ENCODE measurements at places on chromosomes 2 and 18. TPM values are rescaled to one million over a fixed set of nuclear protein-coding genes. Genes with fewer than 3 reads are reported as not detected.

STRN gene
- 26.3 TPM for total RNA-seq

DNA sequence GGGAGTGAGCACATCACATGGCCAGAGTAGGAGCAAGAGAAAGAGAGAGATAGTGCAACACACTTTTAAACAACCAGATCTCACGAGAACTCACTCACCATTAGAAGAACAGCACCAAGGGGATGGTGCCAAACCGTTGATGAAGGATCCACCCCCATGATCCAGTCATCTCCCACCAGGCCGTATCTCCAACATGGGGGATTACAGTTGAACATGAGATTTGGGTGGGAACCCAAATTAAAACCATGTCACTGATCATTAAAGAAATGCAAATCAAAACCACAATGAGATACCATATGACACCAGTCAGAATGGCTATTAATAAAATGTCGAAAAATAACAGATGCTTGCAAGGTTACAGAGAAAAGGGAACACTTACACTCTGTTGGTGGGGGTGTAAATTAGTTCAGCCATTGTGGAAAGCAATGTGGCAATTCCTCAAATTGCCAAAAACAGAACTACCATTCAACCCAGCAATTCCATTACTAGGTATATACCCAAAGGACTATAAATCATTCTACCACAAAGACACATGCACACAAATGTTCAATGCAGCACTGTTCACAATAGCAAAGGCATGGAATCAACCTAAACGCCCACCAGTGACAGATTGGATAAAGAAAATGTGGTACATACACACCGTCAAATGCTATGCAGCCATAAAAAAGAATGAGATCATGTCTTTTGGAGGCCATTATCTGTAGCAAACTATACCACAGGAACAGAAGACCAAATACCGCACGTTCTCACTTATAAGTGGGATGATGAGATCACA is 137.1 kb downstream of the COL6A3 start:
- DNase-seq = no peak

GAREM1 gene
- 12.9 TPM for total RNA-seq

PTPN2 gene
- 30.7 TPM for total RNA-seq

ZNF385B gene
- 10.5 TPM for total RNA-seq

DNA sequence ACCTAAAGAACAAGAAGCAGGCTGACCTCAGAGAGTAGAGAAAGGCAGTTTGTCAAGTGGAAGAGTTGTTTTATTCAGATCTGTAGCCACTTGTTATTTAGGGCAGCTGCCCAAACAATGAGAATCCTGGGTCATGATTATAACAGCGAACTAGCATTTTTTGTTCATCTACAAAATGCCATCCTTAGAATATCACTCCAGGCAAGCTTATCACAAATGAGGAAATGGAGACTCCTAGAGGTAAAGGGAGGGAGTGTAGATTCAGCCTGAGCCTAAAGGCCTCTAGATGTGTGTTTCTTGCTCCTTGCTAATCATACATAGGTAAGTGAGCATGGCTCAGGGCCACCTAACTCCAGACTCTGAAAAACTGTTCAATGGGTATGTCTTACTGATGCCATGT is 126.1 kb downstream of the HNMT start:
- peak; percentile 8 for DNase-seq

DNA sequence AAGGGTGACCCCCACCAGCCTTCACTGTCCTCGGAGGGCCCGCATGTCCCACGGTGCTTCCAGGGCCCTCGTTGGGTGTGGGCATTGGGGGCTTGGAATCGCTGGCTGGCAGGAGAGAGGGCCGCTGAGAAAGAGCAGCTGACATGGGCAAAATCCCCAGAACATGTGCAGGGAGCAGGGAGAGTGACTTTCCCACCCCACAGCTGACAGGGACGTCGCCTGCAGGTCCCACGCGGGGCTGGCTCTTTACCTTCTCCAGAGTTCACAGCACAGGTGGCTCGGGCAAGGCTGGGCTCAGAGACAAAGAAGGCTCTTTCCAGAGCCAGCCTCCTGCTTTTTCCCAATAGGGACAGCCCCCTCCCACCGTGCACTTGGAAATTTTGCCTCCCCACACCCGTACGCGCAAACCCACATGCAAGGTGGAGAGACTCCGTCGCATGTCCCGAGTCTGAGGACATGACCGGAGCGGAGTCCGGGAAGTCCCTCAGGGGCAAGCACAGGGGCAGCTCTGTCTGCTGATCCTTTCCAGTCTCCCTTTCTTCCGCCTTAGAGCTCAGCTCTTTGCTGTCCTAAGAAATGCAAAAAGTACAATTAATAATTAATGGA is 370.2 kb upstream of the MYT1L start:
- DNase-seq = no peak

DNA sequence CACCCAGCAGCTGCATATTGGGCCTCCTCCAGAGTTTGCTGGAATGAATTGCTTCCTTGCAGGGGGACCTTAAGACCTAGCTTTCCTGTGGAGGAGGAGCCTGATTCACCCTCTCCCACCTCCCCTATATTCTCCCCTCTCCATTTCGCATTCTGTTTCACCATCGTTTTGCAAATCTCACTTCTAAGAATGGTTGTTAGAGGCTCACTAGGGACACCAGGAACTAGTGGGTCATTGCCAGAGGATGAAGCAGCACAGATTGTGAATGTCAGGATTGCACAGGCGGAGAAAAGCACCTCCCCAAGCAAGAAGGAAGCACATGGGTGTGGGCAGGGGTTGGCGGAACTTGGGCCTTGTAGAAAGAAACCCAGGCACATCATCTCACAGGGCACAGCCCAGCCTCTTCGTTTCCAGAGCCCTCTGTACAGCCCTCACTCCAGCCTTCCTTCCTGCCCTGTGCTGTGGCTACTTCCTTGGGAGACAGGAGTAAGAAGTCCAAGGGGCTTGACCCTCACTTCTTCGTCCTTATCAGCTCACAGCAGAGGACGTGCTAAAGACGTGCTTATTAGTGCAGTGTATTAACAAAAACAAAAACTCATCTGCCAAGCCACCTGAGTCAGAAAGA is 63.4 kb downstream of the TACR1 start:
- DNase-seq = no peak

GPR39 gene
- 4.3 TPM for total RNA-seq

DNA sequence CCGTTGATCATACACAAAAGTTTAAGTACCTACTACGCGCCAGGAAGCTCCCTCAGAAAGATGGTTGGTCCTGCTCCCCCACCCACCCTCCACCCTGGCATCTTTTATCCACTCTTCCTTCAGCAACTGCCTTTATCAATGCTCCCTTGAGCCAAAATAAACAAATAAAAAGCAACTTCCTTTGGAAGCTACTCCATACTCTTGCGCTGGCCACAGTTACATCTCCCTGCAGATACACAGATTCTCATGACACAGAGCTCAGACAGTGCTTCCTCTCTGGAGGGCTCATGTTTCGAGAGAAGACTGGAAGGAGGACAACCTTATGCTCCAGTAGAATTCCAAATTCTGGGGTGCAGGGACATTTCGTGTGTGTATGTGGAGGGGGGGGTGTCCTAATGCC is 3.8 kb upstream of the STEAP3 start:
- DNase-seq = no peak

NR4A2 gene
- 0.45 TPM for total RNA-seq

DNA sequence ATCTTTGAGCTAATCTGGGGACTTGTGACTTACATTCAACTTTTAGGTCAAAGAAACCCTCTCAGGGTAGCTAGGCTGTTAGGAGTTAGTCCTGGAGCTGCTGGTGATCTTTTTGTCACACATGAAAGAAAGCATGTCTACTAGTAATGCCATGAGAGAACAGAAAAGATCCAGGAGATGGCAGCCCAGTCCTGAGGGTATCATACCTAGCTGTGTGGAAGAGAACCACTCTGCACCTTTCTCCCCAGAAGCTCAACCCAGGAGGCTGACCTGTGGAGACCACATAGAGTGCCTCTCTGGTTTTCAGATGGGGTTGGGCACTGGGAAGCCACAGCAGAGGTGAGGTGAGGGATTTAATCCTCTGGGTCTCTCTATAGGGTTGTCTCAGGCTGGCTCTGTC is 460.2 kb upstream of the UBE2E3 start:
- no peak for DNase-seq

REG3A gene
- 0.45 TPM for total RNA-seq

- DNase-seq = no peak
Observed at GRCh38 chr2:181677912-181678586, 2.3 kb downstream of the NEUROD1 start.

GRCh38 chr2:159013103-159013502 is 44.7 kb downstream of the TANC1 start:
- DNase-seq = no peak

DNA sequence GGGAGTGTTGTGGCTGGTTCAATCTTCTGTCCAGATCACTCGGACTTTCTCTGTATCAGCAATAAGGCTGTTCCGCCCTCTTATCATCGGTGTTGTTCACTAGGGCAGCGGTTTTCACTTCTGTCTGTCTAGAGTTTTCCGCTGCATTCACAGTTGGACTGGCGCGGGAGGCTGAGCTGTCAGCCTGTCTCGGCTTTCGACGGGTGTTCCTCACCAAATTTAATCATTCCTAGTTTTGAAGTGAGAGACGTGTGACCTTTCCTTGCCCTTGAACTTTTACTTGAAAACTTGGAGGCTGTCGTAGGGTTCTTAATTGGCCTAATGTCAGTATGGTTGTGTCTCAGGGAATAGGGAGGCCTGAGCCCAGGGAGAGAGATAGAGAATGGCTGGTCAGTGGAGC is 108.3 kb downstream of the NFATC1 start:
- no peak for DNase-seq

CABLES1 gene
- 7.0 TPM for total RNA-seq

DNA sequence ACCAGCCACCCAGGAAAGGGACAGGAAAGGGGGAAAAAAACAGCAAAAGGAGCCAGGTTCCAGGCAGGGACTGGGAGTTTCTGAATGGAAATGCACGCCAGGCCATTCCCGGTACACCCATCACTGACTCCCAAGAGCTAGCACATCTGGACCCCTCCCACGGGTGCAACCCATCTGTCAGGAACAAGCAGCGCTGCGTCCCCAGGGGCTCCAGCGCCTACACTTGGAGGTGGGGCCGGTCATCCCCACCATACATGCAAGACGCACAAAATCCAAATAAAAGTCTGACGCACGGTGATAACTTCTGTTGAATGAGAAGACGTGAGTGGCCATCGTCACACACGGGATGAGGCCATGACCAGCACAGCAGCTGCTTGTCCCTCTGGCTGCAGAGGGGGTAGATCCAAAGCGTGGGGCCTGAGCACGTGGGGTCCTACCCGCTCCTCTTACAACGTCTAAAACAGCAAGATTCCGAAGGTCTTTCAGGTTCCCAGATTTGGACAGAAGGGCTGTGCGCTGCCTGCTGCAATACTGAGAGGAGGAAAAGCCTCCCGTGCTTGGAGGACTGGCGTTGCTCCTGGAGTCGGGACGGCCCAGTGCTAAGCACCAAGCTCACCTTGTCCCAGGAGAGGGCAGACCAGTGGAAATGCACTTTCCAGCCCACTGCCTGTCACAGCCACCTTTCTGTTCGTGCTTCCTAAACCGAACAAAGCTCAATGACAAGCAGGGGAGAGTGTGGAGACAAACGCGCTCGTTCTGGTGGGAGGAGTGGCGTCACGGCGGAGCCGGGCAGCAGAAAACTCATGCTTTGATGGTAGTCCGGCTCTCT is 68.9 kb downstream of the NDUFA10 start:
- no peak for DNase-seq

DNA sequence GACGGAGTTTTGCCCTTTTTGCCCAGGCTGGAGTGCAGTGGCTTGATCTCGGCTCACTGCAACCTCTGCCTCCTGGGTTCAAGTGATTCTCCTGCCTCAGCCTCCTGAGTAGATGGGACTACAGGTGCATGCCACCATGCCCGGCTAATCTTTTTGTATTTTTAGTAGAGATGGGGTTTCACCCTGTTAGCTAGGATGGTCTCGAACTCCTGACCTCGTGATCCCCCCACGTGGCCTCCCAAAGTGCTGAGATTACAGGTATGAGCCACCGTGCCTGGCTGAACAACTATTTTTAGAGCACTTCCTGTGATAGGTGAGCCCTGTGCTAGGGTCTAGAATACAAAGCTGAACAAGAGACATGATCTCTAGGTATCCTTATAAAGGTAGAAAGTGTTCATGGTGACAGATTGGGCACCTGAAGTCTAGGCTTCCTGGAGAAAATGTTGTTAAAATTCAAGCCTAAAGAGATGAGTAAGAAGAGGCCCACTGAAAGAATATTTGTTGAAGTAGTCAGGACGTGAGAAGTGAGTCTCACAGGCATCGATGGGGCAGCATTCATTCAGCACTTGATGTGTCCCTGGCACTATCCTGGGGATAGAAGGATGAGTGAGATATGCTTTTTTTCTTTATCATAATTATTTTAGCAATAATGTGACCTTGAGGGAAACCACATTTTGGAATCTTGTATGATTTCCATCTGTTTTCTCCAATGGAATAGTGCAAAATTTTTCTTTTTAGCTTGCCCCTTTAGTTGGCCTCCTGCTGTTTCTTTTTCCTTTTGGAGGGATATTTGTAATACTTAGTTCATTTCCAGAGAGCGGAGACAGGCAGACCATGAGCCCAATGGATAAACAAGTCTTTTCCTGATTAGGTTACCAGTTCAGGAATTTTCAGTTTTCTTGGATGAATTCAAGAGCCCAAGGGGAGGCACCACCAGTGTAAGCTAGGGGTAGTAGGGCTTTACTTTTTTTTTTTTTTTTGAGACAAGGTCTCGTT is 5.1 kb downstream of the ZNF236 start:
- no peak for DNase-seq

- DNase-seq = no peak
Observed at GRCh38 chr2:3785890-3786273, 82.5 kb downstream of the DCDC2C start.

DNA sequence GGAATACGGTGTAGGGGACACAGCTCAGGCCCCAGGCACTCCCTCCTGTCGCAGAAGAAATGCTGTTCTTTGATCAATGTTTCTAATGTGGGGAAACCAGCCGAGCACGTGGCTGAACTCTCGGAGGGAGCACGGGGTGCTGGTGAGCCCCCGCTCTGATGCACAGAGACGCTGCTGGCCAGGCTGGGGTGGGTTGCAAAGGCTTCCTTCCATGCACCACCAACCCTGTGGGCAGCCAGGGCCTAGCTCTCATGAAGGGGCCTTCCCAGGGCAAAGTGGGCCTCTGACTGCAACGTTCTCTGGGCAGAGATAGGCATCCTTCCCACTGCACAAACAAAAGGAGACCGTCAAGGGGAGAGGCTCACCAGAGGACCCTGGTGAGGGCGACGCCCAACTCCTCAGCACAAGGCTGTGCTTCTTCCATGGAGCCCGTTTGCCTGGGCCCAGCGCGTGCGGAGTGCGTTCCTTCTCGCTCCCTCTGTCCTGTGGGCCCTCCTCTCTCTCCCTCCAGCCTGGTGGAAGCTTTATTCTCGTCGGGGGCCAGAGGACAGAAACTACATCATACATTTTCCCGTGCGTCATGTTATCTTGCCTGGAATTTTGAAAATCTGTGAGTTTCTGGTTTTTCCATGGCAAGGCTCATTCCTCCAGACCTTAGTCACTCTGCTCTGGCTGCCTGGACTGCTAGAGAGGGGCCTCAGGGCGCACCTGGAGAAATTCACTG is 61.1 kb upstream of the SP3 start:
- no peak for DNase-seq

DNA sequence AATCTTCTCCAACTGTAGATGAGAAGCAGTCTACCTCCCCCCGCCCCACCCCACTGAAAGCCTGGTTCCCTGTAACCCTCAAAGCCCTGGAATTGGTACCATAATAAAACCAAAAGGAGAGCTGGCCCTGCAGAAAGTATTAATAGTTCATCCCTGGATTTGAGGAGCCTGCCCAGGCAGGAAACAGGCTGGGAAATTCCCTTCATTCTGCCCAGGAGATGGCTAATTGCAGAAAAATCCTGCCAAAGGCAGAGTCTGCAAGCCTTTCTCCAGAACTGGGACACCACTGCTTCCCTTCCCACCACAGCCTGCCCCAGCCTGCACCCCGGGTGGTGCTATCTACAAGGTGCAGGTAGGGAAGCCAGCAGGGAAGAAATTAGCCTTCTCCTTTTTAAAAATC is 16.3 kb downstream of the GKN2 start:
- no peak for DNase-seq

GRCh38 chr2:95058466-95058988 is 33.0 kb downstream of the MAL start:
- DNase-seq = no peak
